Astrocyte (in vitro differentiated cells and primary cell): ENCODE measurements at places on chromosomes 6 and 20.

DNA sequence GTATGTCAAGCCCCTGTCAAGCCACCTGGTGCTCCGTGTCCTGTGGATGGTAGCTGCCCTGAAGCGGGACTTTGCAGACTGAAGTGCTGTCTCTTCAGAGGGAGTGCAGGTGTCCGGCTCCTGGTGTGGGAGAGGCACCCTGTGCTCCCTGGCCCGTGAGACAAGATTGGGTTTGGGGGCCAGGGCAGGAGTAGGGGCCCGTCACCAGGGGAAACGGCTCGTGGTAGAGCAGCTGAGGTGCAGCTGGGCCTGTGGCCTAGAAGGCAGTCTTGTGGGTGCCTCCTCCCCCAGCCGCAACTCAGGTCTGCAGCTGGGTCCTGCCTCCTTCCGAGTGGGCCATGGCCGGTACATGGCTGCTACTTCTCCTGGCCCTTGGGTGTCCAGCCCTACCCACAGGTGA is at the start of gene PTCRA:
TSS of gene PTCRA (plus strand) at position 322 of the 400 bp plus-strand sequence. CDS start at position 339, 17 bp downstream.
- DNase-seq = no peak

DNA sequence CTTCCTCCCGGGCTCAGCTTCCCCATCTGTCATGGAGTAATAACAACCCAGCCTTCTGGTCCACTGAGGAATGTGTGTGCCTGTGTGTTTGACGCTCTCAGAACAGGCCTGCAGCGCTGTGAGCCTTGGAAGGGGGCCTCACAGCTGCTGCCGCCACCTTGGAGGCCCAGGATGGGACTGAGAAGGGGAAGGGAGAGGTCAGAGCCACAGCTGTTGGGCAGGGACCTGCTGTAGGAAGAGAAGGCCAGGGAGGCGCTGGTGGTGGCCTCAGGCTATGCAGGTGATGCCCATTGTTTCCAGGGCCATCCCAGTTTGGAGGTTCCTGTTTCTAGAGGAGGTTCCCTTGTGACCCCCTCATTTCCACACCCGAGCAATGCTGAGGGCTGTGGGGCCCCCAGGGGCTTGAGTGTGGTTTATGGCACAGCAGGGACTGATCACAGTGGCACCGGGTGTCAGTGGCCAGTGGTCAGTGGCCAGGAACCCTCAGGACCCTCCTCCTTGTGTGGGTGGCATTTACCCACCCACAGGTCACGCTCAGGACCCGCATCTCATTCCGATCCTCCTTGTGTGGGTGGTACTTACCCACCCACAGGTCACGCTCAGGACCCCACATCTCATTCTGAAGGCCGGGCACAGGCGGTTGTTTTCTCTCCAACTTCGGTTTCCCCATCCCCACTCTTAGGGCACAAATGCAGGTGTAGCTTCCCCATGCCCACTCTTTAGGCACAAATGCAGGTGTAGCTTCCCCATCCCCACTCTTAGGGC is 14.0 kb downstream of the TPD52L2 start:
- no peak for DNase-seq

GRCh38 chr20:54680872-54681619 is 205.7 kb downstream of the DOK5 start:
- peak; percentile 2 for DNase-seq

DNA sequence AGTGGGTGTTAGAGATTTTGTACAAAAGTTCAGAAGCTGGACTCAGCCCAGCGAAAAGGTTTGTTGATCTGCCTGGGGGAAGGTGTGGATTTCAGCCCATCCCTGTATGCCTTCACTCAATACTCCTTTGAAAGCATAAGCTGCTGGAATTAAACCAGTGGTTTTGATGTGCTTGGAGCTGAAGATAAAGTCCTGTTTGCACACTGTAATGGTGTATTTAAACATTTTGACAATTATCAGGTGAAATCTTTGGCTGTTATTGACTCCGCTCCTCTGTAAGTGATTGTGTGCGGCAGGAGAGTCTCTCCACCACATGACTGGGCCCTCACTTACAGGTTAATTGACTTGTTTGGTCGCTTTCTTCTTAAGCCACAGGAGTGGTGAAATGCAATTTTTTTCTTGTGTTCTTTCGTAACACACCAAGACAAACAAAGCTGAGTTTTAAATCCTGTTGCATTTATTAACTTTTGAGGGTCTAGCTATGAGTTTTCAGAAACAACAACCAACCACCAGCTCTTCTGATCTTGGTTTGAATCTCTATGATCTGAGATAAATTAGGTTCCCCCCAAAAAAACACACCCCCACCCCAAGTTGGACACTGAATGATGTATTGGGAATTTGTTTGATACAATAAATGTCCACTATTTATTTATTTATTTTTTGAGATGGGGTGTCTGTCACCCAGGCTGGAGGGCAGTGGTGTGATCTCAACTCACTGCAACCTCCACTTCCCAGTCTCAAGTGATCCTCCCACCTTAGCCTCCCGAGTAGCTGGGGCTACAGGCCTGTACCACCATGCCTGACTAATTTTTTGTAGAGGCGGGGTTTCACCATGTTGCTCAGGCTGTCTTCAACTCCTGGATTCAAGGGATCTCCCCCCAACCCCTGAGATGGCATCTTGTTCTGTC is 46.3 kb upstream of the NCOA3 start:
- DNase-seq = no peak

DNA sequence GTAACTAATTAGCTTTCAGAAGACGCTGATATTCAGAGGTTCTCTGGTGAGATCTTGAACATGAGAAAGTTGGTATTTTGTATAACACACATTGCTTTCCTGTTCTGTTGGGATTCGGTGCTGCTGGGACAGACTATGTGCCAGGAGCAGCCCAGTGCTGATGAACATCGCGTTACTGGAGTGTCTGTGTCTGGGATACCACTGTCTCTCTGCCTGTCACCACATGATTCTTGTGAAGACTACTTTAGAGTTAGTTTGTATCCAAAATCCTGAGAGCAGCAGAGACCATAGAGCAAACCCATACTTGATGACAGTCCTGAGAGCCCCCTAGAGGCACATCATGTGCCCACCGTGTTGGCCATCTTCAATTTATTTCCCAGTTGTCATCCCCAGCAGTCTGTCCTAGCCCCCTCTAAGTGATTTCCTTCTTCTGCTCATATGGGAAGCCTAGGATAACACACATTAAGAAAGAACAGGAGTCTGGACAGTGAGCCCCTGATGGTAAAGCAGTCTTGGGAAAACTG is 41.8 kb upstream of the TINAG start:
- no peak for DNase-seq

GRCh38 chr6:17596085-17596484 is 4.0 kb upstream of the FAM8A1 start:
- no peak for DNase-seq

DNA sequence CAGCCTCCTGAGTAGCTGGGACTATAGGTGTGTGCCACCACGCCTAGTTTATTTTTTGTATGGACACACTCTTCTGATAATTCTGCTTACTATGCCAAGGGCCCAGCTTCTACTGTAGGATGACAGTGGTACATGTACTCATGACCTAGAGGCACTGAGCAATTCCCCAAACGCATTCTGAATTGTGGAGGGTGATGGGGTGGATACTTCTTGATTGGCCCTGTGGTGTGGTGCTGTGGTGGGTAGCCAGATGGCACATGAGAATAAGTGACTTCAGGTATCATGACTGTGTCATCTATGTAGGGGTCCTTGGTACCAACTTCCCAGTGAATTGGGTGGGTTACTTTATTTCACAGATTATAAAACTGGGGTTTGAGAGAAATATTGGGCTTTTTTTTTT is 11.0 kb downstream of the DNMT3B start:
- DNase-seq = no peak

DNA sequence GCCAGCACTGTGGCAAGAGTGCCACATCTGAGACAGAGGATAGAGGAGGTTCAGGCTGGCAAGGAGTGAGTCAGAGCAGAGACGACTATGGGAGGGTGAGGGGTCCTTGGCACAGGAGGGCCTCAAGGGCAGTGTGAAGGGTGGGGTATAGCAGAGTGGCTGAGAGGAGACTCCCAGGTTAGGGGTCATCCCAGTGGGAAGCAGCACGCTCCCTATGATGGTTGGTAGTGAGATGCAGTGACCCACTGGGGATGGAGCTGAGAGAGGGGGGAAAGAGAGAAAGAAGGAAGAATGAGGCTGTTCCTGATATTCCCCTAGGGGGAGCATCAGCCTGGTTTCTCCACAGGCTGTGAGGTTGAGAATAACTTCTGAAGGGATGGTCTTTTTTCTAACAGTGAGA is 97.3 kb downstream of the INSM1 start:
- no peak for DNase-seq

DNA sequence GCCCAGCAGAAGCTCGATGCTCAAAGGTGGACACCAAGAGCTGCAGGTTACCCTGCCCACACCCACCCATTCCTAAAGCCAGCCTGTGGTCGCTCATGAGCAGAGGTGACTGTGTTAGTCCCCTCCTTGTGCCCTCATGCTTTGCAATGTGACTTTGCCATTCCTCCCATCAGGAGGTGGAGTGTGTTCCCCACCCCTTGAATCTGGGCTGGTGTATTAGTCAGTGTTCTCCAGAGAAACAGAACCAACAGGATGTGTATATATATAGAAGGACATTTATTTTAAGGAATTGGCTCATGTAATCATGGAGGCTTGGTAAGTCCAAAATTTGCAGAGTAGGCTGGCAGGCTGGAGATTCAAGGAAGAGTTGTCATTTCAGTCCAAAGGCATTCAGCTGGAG is 54.4 kb upstream of the RNF24 start:
- no peak for DNase-seq

DNA sequence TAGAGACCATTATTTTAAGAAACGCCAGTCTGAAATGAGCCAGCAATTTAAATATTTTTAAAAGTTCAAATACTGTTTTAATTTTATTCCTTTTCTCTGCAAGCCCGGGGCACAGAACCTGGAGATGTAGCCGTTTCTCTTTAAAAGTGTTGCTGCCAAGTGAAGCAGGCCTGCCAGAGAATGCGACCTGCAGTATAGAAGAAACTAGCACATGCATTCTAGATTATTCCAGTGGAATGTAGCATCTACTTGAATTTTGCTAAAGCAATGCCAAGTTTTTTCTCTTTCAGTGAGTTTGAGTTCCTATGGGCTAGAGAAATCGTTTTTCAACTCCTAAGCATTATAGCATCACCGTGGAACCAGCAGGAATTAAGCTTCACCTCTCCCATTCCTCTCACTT is 101.3 kb downstream of the QRSL1 start:
- DNase-seq = no peak

- DNase-seq = no peak
These were observed 245.1 kb downstream of the ERMARD start for GRCh38 chr6:169996378-169997051.

- no peak for DNase-seq
These were observed 107.9 kb upstream of the SYNDIG1 start for GRCh38 chr20:24361541-24361940.

- DNase-seq = no peak
These were observed 70.6 kb upstream of the KCNK16 start for GRCh38 chr6:39393075-39393474.

DNA sequence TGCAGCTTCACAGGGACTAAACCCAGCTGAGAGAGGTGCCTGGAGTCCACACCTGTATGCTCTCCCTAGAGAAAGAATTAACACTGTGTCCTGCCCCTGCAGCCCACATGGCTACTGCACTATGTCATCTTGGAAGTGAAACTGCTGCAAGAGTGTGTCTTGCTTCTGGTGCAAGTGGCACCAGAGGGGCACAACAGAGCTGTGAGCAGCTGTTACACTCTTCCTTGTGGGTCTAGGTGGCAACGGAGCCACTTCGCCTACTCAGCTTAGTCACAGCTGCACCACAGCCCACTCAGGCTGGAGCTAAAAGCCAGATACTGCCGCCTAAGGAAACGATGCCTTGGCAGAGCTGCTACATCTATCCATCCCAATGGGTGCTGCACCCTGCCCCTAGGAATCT is 391.4 kb downstream of the COL12A1 start:
- no peak for DNase-seq

GRCh38 chr6:7992002-7992815 is 72.0 kb downstream of the BLOC1S5 start:
- peak; percentile 98 for DNase-seq

DNA sequence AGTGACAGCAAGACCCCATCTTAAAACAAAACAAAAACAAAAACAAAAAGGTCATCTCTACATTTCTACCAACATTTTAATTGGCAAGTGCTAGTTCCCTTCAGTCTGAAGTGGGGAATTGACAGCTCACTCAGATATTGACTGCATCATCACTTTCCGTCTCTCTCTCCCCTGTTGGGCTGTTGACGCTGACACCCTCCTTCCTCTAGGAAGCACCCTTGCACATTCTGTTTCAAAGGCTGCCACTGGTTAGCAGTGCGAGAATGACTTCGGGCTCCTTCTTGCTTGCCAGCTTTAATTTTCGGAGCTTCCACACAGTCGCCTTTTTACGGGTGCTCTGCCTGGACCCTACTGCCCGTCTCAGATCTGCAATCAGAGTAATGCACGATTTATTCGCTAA is 96.6 kb upstream of the INSM1 start:
- DNase-seq = no peak

DNA sequence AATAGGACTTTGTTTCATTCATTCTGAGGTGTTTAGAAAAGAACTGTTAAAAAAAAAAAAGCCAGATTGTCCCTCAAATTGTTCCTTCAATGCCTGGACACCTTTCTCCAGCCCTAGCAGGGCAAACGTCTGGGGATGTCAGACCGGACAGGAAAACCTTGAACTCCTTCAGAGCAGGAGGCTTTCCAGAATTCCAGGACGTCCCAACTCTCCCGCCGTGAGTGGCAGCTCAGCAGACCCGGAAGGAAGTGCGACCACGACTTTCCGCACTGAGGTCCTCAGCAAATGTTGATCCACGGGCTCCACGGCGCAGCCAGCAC is 139.1 kb downstream of the DLL1 start:
- no peak for DNase-seq

DNA sequence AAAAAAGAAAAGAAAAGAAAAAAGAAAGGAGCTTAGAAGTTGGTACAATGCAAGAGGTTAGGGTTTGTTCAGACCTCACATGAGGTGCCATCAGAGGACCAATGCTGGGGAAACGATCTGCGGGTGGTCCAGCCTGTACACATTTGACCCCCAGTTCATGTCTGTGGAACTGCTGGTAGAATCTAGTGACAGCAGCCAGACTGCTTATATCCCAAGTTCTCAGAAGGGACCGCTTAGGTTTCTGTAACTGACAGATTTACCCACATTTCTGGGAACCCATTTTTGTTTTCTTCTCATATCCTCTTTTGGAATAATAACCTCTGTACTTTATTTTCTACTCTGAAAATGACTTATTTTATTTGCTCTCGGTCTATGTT is 4.7 kb downstream of the PPP1R18 start:
- no peak for DNase-seq

- peak; percentile 99 for DNase-seq
These were observed 64.1 kb downstream of the FAM50B start for GRCh38 chr6:3913077-3913957.

DNA sequence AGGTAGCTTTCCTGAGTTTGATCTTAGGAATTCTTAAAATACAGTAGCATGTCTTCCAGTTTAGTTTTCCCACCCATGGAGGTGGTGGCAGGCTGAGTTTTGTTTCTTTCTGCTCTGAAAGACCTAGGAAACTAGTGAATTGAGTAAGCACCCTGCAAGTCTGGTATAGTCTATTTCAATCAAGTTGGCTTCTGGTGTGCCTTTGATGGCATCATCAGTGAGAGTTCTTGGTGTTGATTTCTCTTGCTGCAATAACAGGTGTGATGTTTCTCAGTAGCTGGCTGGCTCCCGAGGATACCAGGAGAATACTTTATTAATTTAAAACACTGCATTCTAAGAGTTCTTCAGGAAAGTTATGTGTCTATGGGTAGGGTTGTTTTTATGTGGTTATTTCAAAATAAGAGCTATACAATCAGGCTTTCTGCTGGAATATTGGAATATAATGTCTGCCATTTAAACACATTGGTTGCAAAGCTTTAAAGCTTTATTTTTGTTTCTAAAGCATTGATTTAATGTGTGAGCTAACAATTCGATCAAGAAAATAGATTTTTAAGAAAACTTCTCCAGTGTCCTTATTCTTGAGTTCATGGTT is 19.0 kb downstream of the VAPB start:
- no peak for DNase-seq
